Adrenal gland (tissue), 19 donors: ENCODE measurements at places on chromosomes 12 and 14.

- no peaks in the 10 kb centered on the region for H3K4me1 ChIP-seq
- H3K36me3 ChIP-seq = no peaks in the 10 kb centered on the region
- H3K4me3 ChIP-seq = no peak overlapping the region
- no peak overlapping the region for H3K27ac ChIP-seq
- no peak for DNase-seq
These were observed 165.8 kb downstream of the PPM1H start for GRCh38 chr12:62769076-62769619.

DNA sequence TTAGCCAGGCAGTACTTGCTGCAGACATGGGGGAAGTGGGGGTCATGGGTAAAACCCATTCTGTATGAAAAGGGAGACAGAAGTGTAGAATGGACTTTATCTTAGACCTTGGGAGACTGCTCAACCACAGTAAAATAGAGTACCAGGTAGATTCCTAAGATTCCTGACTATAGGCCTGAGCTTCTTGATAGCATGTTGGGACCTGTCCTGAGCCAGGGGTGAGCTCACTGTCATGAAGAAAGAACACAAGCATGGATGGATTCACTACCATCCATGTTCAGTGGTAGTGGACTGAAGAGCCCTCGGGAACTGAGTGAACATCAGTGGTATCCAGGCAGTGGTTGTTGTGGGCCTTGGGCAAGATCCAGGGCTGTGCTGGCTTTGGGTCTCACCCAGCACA is 1003.8 kb downstream of the TMTC2 start:
- H3K27me3 ChIP-seq = no peaks in the 10 kb centered on the region
- H3K4me3 ChIP-seq = no peak overlapping the region
- H3K36me3 ChIP-seq = no peaks in the 10 kb centered on the region
- H3K4me1 ChIP-seq = no peaks in the 10 kb centered on the region
- no peak overlapping the region for H3K27ac ChIP-seq

DNA sequence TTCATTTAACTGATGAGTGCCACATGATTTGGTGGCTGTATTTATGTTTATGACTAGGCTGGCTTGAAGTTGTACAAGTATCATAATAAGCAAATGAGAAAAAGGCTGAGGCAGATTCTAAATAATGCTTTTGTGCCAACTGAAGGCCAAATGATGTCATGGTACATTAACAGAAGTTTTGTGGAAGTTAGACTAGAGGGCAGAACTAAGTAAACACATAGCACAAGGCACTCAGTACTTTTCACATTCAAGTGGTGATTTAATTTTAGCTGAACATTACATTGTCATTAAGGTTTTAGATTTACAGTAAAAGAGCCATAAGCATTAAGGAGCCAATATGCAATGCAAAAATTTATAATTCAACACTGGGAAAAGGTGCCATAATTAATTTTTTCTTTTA is 21.1 kb downstream of the PPP1CC start:
- no peak overlapping the region for H3K4me3 ChIP-seq
- no peaks in the 10 kb centered on the region for H3K27me3 ChIP-seq
- no peak overlapping the region for H3K27ac ChIP-seq

- H3K4me3 ChIP-seq = no peak overlapping the region
- H3K36me3 ChIP-seq = no peaks in the 10 kb centered on the region
- no peak for DNase-seq
- H3K4me1 ChIP-seq = no peaks in the 10 kb centered on the region
These were observed 124.2 kb downstream of the PHETA1 start for GRCh38 chr12:111244673-111245072.

DNA sequence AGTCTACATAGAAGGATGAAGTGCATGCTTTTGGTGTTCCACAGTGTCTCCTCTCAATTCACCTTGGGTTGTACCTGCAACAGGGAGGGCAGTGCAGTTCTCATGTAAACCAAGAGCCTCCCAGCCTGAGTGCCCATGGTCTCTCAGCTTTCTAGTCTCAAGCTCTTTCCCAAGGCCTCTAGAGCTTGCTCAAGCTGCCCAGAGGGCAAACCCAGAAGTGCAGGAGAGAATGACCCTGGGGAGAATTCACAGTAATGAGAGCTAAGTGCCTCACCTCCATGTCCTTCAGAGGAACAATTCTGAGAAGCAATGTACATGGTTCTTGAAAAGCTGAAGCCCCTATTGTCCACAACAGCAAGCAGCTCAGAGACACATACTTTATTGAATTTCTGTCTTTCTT is 180.5 kb downstream of the BCAT1 start:
- H3K27ac ChIP-seq = no peak overlapping the region
- no peak for DNase-seq
- H3K4me3 ChIP-seq = no peak overlapping the region
- no peaks in the 10 kb centered on the region for H3K27me3 ChIP-seq
- H3K36me3 ChIP-seq = no peaks in the 10 kb centered on the region

DNA sequence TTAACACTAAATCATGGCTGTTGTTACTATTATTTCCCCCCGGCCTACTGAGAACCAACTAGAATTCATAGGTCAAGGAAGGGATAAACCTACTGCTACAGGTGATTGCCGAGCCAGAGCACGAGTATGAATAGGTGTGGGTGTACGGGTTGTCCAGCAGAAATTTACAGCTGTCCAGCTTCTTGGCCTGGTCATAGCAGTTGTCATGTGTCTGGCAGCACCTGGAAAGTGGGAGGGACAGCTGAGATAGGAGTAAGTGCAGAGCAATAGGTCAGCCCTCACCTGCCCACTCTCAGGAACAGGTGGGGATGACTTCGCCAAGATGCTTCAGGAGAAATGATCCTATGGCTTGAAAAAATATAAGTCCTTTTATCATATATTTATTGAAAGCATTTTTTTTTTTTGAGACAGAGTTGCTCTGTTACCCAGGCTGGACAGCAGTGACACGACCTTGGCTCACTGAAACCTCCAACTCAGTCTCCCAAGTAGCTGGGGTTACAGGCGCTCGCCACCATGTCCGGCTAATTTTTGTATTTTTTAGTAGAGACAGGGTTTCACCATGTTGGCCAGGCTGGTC is 2.6 kb downstream of the PLA2G1B start:
- no peak overlapping the region for H3K27ac ChIP-seq
- peaks cover 16% of the 10 kb centered on the region for H3K4me1 ChIP-seq
- no peaks in the 10 kb centered on the region for H3K27me3 ChIP-seq
- DNase-seq = no peak
- no peaks in the 10 kb centered on the region for H3K36me3 ChIP-seq

DNA sequence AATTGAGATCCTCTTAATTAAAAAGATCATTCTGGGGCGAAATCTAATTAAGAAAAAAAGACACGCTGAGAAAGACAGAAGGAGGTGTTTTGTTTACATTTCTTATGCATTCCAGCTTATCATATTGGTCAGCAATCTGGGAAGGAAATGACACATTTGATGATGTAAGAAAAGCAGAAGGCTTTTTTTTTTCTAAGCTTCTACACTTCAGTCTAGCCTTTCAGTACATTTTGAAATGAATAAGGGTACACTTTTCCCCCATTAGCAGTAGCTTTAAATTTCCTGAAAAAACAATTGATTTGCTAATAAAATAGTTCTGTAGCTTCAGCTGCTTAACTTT is 5.9 kb upstream of the GSC start:
- H3K27ac ChIP-seq = no peak overlapping the region
- H3K4me3 ChIP-seq = no peak overlapping the region
- no peaks in the 10 kb centered on the region for H3K36me3 ChIP-seq
- DNase-seq = no peak

DNA sequence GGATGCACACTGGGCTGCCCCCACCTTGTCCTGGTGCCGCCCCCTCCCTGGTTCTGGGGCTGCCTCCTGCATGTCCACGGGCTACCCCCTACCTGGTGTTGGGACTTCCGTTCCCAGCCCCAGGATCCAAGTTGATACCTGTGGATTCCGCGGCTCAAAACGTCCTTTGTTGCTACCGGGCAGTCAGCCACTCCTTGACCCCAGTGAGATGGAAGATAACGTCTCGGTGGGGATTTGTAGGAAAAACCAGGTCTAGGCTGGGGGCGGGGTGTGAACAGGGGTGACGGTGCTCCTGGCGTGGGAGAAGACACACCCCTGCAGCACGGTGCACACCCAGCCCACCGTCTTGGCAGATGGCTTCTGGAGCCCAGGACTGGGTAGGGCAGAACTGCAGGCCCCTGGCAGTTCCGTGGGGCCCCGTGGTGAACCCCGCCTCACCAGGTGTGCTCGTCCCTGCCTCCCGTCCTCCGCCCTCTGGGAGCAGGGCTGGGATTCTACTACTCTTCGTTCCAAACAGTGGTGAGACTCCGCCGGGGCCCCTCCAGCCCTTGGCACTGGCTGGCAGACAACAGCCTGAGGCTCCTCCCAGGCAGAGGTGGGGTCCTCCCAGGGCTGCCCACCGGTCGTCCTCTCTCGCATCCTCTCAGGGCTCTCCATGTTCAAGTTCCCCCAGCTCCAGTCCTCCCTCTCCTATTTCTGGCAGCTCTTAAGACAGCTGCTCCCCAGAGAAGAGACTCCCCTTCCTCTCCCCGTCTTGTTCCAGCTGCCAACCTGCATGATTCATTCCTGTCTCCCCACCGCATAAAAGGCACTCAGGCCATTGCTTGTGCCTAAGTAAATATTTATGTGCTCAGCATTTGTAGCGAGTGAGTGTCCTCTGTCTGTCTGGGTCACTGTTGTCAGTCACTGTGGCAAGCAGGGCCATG is 75.5 kb downstream of the FBXL14 start:
- H3K27ac ChIP-seq = no peak overlapping the region
- H3K36me3 ChIP-seq = no peaks in the 10 kb centered on the region
- peaks cover 2% of the 10 kb centered on the region for H3K27me3 ChIP-seq
- no peaks in the 10 kb centered on the region for H3K4me1 ChIP-seq
- DNase-seq = no peak
- H3K4me3 ChIP-seq = no peak overlapping the region

DNA sequence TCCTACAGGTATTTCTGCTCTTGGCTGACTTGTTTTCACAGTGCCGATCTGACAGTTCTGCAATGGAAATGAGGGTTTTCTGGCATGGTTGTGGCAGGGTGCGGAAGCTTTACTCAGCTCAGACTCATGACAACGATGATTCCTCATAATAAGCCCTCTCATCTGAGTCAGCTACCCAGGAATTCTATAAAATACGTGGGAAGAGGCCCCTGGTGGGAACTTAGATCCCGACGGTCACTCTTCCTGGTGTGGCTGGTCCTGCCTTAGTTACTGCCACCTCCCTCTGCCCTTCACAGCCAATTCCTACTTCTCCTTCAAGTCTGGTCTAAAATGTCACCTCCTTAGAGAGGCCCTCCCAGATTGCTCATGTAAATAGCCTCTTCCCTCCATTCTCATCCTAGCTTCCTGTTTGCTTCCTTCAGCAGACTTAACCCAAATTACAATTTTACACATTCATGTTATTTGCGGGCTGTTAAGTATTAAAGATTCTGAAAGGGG is 104.2 kb upstream of the MAP1LC3B2 start:
- no peaks in the 10 kb centered on the region for H3K36me3 ChIP-seq
- no peak overlapping the region for H3K4me3 ChIP-seq
- no peak overlapping the region for H3K27ac ChIP-seq
- DNase-seq = no peak
